ENCODE measurements at places on chromosomes 12 and 14.

DNA sequence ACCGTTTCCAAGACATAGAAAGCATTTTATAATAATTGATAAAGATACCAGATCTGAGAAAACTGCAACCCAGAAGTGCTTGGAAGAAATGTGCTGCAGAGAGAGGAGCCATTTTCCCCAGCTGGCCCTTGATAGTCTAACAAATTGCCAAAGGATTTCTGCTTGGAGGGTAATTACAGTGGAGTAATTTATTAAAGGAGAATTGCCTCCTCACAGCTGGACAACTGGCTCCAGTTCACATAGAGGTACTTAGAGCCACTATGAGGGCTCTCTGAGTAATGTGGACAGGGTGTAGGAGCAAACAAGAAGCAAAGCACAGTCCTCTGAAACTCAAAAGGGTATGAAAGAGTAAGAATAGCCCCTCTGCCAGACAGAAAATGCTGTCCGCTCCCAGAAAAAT is 335.6 kb downstream of the SYT1 start:
- no peak for DNase-seq

DNA sequence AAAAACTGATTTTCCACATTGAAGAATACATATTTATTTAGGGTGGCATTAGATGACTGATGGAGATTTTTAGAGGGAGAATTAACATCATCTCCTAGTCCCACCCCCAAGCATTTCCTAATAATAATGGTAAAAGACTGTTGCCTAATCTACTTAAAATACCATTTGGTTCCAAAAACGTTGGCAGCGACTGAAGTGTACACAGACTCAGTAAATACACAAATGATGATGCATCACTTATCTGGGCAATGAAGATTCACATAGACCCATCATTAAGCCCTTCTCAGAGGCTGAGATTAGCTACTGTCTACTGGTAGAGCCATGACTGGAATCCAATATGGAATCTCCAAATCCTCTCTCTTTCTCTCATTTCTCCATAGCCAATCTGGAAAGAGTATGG is 18.2 kb downstream of the RTN1 start:
- no peak for DNase-seq

DNA sequence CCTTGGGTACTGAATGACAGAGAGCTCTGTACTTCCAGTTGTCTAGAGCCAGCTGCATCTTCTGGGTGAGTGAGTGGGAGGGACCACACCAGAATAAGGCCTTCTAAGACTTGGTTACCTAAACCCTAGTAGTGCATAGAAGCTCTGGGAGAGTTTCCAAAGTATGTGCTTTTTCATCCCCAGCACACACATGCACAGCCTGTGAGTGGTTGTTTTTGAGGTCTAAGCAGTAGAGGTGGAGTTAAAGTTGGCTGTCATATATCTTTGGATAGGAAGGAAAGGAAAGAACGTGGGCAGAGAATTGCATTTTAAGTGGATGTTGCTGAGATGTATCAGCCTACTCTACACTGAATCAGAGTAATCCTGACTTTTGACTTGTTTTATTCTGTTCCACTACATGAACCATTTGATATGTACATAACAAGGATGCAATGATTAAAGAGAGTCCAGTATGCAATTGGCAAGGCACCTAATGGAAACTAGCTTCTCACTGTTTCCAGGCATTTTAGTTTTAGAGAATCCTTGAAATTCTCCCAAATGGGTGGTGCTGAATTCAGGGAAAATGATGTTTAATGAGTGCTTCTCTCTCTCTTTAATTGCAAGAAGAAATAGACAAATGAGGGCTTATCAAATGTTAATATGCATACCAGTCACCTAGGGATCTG is 51.8 kb upstream of the PRICKLE1 start:
- DNase-seq, result no peak

DNA sequence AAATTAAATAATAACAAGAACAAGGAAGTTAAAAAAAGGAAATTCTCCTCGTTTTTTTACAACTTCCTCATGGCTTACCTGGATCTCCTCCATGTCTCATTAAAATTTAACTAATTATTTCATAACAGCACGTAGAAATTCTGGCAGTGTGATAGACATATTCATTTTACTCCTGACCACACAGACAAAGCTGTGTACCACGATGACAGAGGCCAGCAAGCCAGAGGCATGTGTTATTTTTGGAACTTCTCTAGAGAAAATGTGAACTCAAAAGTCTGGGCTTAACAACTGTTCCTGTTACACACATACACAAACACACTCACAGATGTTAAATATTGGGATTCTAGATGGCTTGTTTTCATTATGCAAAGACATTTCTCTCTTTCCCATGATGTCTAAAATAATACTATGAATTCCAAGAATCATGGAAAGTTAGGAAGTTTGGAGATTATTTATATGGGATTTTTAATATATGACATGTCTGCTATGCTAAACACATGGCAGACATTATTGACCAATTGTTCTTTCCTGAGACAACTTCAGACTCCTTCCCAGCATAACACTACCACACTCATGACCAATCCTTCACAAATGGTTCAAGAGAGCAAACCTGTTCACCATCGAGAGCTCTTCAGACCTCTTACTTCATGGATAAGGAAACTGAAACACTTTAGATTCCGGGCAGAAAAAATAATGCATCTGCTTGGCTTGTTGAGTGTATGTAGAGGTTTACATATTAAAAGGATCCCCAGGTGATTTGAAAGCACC is 158.7 kb downstream of the DACT1 start:
- DNase-seq, result no peak

- no peak for DNase-seq
Observed at GRCh38 chr12:47078733-47079467, 521 bp upstream of the PCED1B start.

DNA sequence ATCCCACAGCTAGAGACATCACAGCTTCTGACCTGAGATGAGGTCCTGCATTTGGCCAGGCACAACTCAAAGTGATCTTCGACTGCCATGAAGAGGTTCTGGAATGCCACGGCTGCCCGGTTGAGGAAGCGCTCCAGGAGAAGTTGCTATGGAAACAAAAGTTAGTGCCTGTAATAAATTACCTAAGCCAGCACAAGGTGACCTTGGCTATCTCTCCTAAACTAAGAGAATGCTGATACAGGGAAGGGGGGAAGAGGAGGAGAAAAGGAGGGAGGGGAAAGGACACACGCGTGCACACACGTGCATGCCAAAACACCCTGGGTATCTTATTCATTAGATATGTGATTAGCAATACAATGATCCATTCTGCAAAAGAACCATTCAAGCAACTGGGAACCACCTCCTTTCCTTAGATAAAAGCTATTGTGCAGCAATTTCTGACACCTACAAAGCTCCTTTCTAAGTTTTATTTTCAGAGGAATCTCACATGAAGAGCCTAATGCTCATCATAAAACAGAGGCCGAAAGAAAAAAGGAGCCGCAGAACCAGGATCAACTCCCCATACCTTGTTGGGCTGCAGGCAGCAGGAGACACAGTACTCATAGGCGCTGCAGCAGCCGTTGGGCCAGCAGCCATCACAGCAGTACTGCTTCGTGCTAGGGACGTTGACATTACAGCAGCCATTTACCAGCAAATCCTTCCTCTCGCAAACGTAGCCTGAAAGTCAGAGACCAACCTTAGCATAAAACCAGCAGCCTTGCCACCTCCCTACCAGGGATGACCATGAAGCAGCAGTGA is 17.9 kb downstream of the SPRING1 start:
- DNase-seq, result no peak
